ENCODE measurements at places on chromosomes 6 and 20. TPM values are rescaled to one million over a fixed set of nuclear protein-coding genes. Genes with fewer than 3 reads are reported as not detected.

Gene SLC22A23
- total RNA-seq: 21.1 TPM

Gene SNHG17
- 8.0 TPM for total RNA-seq

Gene MYO6
- total RNA-seq: 29.5 TPM

Gene LY6G6D
- not detected for total RNA-seq

Gene BNIP5
- total RNA-seq: not detected

Gene RRAGD
- total RNA-seq: 8.0 TPM

Gene GRM1
- not detected for total RNA-seq

Gene POPDC3
- total RNA-seq: 34.0 TPM

DNA sequence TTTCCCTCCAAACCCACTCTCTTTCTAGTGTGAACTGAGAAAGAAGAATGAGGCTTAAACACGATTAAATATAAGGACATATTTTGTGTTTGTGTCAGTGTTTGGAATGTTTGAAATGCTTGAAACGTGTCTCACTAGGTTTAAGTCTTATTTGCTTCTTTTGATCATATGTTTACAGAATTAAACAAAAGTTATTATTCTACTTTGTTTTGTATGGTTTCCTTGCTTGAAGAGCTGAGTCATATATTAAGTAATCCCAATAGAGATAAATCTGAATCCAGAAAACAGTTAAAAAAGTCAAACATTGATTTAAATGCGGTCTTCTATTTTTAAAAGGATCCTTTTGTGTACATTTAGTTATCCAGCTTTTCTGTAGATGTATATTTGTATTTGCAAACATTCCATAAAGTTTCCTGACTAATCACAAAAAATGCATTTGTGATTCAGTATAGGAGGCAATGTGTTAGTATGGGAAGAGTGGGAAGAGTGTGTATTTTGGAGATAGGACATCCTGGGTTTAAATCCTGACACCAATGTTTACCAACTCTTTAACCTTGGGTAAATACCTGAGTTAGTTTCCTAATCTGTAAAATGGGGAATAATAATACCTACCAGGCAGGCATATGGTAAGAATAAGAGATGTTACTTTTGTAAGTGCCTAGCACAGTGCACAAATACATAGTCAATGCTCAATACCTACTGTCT, 72.9 kb downstream of the TSBP1 start:
- no peak for DNase-seq

GRCh38 chr20:14580418-14581074, 243.1 kb upstream of the FLRT3 start:
- no peak for DNase-seq

DNA sequence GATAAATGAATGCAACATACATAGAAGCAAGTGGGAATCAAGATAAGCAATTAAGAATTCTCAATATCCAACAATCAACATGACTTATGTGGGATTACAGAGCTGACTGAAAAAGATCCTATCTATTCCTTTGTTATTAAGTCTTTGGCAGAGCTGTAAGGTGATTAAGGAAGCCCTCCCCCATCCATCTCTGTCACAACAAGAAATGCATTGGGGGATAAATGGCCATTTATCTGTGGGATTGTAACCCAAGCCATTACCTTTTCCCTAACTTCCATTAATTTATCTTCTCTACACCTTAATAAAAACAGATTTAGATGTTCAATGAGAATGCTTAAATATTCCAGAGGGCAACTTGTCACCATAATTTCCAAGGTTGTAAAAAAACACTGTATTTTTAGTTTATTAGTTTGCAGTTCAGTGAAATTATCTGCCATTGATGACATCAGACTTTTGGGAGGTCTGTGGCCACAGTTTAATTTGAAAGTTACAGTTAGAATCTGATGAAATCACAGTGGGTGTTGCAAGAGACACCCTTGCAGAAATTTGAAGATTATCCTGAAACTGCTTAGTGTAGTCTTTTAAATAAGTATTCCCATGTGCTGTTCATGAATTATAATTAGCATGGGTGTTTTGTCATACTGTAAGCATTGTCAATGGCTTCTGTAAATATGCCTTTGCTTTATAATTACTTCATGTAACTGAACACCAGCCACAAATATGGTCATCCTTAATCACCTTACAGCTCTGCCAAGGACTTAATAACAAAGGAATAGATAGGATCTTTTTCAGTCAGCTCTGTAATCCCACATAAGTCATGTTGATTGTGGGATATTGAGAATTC, 49.4 kb upstream of the FYN start:
- peak; percentile 44 for DNase-seq

DNA sequence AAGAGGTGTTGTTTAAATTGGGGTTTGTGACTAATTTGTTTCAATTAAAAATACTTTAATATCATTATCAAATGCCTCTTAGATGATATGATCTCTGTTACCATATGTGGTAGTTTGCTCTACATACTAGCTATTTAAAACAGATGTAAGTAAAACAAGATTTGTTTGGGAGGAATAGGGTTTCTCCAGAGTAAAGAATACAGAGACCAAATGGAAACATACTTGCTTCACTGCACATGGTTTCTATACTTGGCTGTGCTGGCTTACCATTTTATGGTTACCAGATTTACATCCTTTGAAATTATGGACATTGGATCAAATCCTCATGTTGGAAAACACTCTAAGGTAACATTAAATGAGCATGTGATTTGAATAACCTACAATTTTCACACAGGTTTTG, 588.3 kb downstream of the CD109 start:
- no peak for DNase-seq

DNA sequence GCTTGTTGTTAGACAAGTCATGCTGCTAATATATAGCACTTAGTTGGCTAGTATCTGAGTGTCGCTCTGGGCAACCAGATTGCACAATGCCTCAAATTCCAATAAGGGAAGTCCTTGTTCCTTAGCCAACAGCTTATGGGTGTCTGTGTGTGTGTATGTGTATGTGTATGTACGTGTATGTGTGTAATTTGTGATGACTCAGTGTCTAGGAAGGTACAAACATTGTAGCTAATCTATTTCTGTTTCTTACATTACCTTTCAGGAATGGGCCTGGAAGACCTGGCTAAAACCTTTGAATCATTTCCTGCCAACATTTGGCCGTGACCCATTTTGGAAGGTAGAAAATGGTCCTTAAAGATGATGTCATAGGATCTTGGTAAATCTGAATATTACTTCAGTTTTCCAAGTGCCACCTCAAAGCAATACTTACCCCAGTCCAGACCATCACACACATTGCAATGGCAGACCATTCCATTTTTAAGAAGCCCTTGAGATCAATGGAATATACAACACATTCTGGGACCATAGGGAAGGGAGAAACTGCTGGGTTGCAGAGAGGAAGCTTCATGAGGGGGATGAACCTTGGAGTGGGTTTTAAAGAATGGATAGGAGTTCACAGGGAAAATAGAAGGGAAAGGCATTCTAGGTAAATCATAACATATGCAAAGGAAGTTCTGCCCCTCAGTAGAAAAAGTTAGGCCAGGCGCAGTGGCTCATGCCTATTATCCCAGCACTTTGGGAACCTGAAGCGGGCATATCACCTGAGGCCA, 25.1 kb downstream of the NEDD9 start:
- peak; percentile 99 for DNase-seq

GRCh38 chr20:20216941-20217340, 151.0 kb upstream of the INSM1 start:
- no peak for DNase-seq

- DNase-seq: no peak
These were observed 352.5 kb downstream of the CDH4 start for GRCh38 chr20:61604549-61604948.

DNA sequence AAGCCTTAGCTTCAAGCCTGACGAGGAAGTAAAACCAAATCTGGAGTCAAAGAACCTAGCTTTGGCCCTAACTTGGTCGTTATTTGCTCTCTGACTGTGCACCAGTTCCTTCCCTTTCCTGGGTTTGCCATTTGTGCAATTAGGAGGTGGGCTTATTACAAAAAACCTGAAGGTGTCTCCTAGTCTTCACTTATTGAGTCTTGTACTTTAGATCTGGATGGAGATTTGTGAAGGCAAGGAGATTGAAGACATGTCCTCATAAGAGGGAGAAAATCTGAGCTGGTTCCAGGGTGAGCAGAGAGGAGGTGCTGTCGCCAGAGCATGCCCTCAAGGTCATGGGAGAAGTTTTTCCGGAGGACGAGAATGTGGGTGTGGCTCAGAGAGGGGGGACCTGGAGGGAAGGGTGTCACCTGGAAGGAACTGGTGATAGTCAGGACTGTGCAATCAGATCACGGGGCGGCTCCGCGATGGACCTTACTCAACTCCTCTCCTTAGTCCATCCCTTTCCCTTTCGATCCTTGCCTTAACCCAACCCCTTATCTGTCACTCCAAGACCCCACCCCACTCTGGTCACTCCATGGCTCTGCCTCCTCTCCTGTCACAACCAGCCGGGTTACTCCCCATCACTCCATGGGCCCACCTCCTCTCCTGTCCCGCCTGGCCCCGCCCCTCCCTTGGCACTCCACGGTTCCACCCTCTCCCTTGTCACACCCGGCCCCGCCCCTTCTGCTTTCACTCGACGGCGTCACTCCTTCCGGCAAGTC, 588 bp upstream of the ACSS2 start:
- DNase-seq: peak; percentile 99

GRCh38 chr6:36809941-36810803, 29.1 kb downstream of the CPNE5 start:
- DNase-seq: peak; percentile 11

DNA sequence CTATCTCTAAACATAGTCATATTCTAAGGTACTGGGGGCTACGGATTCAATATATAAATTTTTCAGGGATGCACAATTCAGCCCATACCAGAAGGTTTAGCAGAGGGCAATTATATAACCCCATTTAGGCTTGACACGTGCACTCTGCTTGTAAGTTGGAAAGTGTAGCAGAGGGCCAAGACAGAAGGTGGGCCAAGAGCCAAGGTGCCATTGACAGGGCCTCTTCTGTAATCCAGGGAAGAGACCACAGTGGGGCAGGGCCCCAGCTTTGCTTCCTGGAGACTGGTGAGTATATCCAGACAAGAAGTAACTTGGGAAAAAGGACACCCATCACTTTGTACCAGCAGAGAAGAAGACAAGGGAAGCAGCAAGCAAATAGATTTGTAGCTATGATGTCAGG, 672.4 kb upstream of the MARCKS start:
- DNase-seq: no peak

Data from mammary epithelial cell (primary cell).